ENCODE measurements at places on chromosomes 16 and 17.

DNA sequence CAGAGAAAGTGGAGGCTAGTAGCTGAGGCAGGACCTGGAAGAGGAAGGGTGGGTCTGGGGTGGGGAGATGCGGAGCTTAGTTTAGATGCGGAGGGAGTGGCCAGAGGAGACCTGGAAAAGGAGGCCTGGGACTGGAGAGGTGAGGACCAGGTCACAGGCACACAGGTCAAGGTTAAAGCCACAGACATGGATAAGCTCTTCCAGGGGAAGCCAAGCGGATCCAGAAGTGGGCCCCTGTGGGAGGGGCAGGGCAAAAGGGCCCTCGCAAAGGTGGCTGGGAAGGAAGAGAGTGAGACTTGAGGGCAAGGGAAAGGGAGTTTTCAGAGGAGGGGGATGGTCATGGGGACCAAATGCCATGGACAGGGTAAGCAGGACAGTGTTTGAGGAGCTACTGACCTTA lies 13.9 kb upstream of the MLLT6 start:
- no peak for DNase-seq

- no peak for DNase-seq
Observed at GRCh38 chr17:48925991-48926342, 17.8 kb downstream of the UBE2Z start.

DNA sequence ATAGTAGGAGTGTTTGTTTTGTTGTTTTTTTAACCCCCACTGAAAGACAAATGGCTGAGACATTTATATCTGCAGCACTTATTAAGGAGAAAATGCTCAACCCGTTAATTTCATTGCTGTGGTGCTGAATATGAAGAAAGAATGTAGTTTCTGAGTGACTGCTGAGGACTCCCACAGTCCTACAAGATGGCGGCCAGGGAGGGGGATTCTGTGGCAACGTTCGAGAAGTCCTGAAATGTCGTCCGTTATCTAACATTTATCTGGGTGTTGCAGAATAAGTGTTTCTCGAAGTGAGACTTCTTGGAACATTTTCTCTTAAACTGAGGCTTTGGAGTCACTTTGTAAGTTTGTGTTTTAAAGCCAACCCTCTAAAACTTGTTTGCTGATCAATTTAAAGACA lies 530.4 kb downstream of the XYLT1 start:
- no peak for DNase-seq

- peak; percentile 51 for DNase-seq
Observed at GRCh38 chr16:10729104-10730048, 14.3 kb upstream of the NUBP1 start.

DNA sequence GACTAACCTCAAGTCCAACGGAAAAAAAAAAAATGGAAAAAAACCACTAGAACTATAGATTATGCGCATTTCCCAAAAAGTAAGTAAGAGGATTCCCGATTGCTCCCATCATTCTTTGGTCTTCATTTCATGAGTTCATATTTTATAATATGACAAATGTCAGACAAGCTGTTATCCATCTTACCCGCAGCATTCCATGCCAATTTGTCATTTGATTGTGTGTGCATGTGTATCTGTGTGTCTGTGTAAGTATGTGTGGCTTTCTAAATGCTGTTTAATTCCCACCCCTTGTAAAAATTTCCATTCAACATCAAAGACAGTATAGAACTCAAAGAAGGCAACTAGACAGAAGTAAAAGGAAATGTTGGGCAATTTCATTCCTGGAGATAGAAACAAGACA lies 434.1 kb downstream of the CDH11 start:
- no peak for DNase-seq

- no peak for DNase-seq
Observed at GRCh38 chr17:80303824-80304223, 43.2 kb downstream of the RNF213 start.

DNA sequence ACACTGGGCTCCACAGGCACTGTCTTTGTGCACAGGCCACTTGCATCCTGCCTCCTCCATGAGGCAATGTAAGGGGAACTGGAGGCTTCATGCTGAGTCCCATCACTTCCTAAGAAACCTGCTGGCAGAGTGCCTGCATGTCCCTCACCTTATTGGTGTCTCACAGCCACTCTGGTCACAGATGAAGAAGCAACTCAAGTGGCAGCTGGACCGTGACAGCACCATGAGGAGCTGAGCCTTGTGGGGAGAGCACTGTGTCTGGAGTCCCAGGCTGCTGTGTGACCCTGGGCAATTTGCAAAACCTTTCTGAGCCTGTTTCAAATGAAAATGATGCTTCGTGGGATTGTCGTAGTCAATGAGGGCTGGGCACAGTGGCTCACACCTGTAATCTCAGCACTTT lies 19.5 kb downstream of the ANKRD40 start:
- DNase-seq = no peak

- no peak for DNase-seq
Observed at GRCh38 chr16:625977-626765, 4.6 kb upstream of the WFIKKN1 start.

DNA sequence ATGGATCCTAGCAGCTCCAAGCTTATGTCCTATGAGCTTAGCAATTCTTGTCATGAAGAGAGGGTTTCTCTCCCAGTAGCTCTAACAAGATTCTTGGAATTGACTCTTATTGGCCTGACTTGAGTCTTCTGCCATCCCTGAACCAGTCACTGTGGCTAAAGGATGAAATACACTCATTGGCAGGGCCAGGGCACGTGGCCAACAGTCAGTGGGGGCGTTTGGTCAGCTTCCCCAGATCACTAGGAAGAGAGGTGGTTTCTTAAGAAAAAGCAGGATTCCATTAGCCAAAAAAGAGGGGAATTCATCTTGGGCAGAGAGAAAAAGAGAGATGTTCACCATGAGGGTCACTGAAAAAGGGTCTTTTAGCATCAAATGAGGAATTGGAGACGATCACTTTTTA lies 363.2 kb downstream of the SNX29 start:
- DNase-seq = peak; percentile 83

GRCh38 chr16:68664297-68664696 lies 19.2 kb downstream of the CDH3 start:
- no peak for DNase-seq

DNA sequence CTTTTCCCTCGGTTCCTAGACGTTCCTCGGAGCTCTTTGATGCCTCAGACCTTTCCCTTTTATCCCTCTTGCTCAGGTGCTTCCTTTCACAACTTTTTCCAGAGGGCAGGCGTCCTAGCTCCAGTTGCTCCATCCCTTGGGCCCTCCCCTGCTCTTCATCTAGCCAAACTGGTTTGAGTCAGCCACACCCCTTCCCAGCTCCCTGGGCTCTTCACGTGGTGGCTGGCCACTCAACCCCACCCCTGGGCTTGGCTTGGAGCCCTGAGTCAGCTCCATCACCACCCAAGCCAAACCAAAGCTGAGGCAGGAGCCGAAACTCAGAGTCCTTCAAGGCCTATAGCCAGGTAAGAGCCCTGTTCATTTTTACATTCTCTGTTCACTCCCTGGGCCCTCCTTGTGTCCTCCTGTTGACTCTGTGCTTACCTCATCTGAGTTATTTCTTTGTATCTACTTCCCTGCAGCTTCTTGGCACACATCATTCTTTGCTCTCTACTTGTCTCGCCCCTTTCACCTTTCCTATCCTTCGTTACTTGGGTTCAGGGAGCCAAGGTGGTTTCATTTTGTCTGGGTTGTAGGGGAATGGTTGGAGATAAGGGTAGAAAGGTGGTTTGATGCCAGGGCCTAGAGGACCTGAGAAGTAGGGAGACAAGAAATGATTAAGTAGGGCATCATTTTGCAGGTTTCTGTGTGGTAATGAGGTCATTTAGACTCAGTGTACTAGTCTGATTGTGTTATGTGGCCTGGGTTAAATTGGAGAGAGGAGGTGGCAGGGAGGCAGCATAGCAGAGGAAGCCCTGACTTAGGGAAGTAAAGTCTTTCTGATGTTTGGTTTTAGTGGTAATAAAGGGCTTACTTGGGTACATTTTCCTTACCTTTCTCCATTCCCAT lies 7.6 kb upstream of the PHKG2 start:
- DNase-seq = peak; percentile 80

- DNase-seq = peak; percentile 55
Observed at GRCh38 chr17:66240630-66241029, 11.4 kb upstream of the APOH start.

GRCh38 chr16:79185711-79186110 lies 414.8 kb downstream of the MAF start:
- no peak for DNase-seq

DNA sequence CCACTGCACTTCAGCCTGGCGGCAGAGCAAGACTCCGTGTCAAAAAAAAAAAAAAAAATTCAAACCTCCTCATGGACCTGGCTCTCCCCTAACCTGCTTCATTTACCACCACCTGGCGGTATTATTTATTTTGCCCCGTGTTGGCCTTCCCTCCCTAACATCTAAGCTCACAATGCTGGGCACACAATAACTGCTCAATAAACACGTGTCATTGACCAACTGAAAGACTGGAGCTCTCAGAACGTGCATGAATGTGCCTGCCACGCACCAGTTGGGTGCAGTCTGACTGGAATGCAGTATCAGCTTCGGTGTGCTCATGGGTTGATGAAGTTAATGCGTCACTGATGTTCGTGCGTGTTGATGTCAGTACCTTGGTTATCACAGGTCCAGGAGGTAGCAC lies 64.4 kb upstream of the CDC42EP4 start:
- DNase-seq = no peak

- DNase-seq = no peak
Observed at GRCh38 chr16:84614968-84615813, 2.7 kb downstream of the COTL1 start.

DNA sequence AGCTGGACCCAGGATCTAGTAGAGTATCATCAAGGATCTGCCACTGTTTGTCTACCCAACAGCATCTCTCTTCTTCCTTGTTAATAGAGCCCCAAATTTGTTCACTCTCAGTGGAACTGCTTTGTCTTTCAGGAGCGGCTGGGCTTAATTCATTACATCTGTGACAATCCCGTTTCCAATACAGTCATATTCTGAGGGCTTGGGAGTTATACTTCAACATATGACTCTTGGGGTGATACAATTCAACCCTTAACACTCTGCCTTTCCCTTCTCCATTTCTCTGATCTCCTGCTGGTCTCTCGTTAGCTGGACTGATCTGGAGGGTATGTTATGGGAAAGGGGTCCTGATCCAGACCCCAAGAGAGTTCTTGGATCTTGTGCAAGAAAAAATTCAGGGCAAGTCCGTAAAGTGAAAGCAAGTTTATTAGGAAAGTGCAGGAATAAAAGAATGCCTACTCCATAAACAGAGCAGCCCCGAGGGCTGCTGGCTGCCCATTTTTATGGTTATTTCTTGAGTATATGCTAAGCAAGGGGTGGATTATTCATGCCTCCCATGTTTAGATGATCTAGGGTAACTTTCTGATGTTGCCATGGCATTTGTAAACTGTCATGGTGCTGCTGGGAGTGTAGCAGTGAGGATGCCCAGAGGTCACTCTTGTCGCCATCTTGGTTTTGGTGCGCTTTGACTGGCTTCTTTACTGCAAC lies 42.4 kb downstream of the IQCK start:
- DNase-seq = no peak

DNA sequence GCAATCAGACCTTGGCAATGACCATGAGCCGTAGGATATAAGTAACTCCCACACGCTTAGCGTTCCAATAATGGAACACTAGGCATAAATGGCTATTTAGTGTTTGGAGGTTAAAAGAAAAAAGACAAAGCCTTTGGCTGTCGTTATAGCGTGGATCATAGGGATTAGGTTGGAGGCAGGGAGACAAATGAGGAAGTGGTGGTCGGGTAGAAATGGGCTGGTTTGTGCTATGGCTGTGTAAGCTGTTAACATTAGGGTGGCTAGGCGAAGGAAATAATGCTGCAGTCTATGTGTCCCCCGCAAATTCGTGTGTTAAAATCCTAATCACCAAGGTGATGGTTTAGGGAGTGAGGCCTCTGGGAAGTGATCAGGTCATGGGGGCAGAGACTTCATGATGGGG lies 120.4 kb upstream of the IRX6 start:
- DNase-seq = no peak

GRCh38 chr16:53530046-53530445 lies 27.0 kb upstream of the AKTIP start:
- DNase-seq = no peak

- no peak for DNase-seq
Observed at GRCh38 chr17:80244871-80245509, 15.7 kb upstream of the RNF213 start.

DNA sequence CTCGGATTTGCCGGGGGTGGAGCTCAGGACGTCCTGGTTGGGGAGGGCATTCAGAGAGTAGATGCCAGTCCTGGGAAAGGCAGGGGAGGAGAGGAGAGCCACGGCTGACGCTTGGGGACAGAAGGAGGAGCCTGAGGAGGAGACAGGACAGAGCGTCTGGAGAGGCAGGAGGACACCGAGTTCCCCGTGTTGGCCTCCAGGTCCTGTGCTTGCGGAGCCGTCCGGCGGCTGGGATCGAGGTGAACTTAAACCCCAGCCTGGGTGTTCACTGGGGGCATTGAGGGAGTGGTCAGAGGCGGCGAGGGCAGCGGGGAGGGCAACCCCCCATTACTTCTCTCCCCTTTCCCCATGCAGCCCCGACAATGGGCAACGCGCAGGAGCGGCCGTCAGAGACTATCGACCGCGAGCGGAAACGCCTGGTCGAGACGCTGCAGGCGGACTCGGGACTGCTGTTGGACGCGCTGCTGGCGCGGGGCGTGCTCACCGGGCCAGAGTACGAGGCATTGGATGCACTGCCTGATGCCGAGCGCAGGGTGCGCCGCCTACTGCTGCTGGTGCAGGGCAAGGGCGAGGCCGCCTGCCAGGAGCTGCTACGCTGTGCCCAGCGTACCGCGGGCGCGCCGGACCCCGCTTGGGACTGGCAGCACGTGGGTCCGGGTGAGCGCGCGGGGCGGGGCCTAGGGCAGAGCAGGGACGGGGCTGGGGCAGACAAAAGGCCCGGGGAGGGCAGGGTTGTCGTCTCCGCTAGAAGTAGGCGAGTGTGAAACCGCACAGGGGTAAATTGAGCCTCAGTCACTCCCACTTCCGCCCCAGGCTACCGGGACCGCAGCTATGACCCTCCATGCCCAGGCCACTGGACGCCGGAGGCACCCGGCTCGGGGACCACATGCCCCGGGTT lies 3.7 kb downstream of the NOL3 start:
- peak; percentile 81 for DNase-seq

DNA sequence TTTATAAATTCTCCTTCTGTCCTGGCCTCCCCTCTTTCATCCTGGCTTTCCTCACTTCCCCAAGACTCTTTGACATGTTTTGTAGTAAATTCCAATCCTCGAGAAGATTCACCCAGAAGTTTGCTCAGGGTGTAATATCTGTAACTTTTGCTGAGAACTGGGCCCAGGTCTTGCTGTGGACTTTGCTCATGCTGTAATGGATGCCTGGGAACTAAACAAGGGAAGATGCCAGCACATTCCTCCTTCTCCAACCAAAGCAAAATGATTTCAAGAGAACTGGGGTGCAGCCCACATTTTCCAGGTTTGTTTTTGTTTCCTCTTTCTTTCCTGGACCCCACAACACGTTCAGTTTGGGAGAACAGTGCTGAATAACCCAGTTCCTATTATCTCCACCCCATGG lies 6.6 kb upstream of the SALL1 start:
- no peak for DNase-seq

GRCh38 chr17:74386386-74386785 lies 19.1 kb downstream of the GPR142 start:
- DNase-seq = no peak

GRCh38 chr16:59719121-59719520 lies 985.0 kb upstream of the GOT2 start:
- DNase-seq = peak; percentile 67

Measured in AG10803 (cell line).